ENCODE measurements at places on chromosomes 4 and X. TPM values are rescaled to one million over a fixed set of nuclear protein-coding genes. Genes with fewer than 3 reads are reported as not detected.

The MXRA5 gene
- 5.6 TPM for polyA plus RNA-seq

The GABRG1 gene
- polyA plus RNA-seq = 0.18 TPM

DNA sequence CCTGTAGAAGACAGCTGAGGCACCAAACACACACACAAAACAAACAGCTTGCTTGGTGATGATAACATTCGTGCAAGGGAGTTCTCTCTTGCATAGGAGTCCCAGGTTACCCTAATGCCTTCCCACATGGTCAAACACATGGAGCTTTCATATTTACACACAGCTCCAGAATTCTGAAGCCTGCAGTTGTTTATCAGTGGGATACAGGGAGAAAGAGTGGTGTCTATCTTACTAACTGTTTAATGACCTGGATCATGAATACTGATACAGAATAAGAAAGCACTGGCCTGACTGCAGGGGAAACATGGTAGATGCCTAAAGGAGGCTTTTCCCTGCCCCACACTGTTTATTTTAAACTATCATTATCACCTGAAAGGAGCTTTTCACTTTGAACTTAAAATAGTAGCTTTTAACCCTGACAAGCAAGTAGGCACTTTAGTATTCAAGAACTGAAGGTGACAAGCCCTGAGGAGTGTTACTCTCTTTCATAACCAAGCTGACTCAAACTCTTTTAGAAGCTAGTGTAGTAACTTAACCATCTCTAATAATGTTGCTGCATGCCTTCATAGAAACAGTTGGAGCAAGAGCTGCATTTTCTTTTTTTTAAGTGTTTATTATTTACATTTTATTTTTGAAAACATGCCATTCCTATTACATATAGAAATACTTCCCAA, 15.6 kb downstream of the TET2 start:
- no peak for DNase-seq

The BTC gene
- polyA plus RNA-seq = 7.8 TPM

DNA sequence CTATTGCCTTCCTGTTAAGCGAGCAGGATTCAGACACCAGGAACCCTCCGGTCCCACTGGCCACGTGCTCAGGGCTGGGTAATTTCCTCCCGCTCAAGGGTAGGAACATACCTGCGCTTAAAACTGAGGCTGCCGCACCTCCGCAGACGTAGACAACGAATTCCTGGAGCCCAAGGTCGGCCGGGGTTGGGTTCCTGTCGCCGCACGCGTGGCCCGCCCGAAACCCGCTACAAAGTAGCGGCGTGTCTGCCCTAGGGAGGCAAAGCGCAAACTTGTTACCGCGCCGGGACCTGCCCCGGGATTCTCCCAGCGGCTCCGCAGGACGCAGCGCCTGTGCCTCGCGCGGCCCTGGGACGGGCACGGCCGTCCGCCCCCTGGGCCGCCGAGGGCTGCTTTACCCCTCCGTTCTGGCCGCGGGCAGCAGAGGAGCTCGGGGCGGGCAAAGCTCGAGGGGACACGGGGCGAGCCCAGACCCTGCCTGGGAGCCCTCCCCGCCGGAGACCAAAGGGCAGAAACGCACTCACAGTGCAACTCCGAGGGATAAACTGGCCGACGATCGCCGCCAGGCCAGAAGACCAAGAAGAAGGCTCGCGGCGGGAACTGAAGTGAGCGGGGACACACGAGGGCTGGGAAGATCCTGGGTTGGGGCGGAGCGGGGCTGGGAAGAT, at the start of gene ERVMER34-1:
ERVMER34-1 (minus strand) TSS at position 607 of the 668 bp plus-strand sequence. CDS start 5,905 bp downstream, outside the sequence.
- peak; percentile 50 for DNase-seq

DNA sequence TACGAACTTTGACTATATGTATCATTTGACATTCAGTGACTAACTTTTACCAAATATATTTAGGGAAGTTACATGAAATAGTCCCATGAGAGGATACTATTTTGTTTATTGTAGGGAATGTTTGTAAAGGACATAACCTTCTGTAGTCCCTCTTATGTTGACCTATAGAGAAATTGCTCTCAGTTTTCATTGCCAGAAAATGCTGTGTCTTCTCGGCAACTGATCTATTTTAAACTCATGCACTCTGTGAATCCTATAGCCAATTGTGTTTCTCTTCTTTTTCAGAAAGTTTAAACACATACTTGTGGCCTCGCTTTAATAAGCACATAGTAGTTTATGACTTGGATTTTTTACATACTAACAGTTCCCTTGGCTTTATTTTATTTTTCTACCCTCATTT, 38.2 kb downstream of the DMP1 start:
- no peak for DNase-seq

DNA sequence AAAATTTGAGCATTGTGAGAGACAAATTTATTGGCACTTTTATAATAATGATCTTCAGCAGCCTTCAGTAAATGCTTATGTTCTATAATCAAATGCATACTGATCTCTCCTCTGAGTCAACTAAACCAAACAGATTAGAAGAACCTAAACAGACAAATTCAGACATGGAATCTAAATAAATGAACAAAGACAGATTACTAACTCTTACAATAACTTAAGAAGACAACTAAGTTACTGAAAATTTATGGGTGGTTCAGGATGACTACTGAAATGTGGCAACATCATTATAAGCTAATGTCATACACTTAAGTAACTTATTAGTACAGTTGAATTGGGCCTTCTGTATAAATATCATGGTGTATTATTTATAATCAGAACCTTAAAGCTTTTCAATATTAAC, 127.3 kb downstream of the NEK1 start:
- no peak for DNase-seq

All from left kidney (tissue), 8 donors.